Suppressor macrophage treated with lipopolysaccharide for 1 hour (primary cell): ENCODE measurements at places on chromosomes 11 and 22.

DNA sequence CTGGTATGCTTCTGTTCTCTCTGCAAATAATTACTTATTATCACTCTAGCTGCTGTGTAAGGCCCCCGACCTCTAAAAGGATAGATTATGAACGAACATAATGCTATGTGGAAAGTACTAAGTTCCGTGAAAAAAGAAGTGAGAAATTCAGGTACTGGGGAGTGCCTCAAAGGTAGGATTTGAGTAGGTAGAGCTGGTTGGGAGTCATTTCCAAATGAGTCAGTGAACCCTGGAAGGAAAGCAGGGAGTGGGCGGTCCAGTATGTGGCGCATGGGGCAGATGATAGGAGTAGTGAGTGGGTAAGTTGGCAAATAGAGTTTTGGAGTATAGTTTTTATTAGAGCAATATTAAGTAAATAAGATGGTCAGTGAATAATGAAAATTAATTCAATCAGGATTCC lies 2.4 kb downstream of the ZC3H12C start:
- peak; percentile 73 for DNase-seq

- peak; percentile 40 for DNase-seq
These were observed 179.2 kb upstream of the ZBED5 start for GRCh38 chr11:11036848-11037732.

- DNase-seq: no peak
These were observed 179.0 kb downstream of the GRM5 start for GRCh38 chr11:88886796-88887195.

DNA sequence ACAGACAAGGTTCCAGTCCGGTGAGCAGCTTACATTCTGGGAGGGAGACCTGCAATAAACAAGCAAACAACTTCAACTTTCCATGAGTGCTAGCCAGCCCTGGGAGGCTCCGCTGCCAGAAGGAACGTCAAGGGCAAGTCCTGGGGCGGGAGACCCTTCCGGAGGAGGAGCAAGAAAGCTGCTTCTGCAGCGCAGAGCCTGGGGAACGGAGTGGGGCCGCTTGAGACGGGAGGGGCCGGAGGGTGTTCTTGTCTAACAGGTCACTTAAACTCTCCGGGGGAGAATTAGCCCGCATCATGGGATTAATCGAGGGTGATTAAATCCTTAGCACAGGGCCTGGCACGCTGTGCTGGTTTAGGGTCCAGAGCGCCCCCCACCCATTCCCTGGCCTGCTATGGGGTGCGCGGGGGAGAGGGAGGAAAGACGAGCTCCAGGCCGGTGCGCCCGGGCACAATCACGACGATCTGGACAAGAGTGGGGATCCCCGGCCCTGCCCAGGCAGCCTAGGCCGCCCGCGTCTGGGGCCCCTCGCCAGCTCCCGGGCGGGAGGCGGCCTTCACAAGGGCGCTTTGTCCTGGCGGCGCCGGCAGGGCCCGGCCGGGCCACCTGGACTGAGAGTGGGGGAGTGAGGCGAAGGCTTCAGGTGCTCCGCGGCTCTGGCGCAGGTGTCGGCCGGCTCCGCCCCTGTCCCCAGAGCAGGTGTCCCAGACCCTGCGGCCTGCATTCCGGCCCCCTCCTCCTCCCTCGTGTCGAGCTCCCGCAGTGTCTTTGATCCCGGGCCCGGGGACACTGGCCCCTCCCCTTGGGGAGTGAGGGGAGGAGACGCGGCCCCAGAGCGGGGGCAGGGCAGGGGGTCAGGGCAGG lies 663 bp upstream of the LARGE2 start:
- DNase-seq: no peak

DNA sequence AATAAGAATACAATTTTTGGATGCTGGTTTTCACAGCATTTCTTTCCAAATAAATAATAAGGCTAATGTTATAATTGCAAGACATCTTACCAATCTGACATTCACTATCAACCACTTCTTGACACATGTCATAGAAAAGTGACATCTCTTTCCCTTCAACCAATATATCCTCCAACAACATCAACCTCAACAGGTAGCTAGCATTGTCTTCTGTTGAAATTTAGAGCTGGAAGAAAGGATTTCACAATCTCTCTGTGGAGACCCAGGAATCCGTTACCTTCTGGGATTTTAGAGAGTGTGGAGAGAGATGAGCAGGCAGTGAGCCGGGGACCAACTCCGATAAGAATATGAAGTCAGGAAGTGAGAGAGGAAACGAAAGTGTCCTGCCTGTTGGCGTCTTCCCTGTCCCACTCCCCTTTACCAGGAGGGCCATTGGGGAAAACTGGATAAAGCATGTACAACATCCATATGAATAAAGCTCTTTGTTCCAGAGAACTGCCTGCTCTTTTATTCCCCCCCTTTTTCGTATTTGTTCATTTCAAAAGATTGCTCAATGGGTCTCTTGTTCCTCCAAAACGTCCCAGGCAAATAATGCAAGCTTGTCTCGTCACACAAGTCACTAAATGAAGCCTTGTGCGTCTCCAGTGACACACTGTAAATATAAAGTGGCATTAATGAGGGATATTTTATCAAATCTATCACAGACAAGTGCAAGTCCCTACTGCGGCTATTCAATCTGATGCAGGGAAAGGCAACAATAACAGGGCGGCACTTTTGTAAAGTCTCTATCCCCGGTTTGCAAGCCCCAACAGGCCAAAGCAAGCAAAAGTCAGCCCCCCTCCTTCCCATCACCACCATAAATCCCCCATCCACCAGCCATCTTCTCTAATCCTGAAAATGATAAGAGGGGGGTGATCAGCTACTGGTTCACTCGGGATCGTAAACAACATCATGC lies 3.4 kb downstream of the CADM1 start:
- peak; percentile 47 for DNase-seq

DNA sequence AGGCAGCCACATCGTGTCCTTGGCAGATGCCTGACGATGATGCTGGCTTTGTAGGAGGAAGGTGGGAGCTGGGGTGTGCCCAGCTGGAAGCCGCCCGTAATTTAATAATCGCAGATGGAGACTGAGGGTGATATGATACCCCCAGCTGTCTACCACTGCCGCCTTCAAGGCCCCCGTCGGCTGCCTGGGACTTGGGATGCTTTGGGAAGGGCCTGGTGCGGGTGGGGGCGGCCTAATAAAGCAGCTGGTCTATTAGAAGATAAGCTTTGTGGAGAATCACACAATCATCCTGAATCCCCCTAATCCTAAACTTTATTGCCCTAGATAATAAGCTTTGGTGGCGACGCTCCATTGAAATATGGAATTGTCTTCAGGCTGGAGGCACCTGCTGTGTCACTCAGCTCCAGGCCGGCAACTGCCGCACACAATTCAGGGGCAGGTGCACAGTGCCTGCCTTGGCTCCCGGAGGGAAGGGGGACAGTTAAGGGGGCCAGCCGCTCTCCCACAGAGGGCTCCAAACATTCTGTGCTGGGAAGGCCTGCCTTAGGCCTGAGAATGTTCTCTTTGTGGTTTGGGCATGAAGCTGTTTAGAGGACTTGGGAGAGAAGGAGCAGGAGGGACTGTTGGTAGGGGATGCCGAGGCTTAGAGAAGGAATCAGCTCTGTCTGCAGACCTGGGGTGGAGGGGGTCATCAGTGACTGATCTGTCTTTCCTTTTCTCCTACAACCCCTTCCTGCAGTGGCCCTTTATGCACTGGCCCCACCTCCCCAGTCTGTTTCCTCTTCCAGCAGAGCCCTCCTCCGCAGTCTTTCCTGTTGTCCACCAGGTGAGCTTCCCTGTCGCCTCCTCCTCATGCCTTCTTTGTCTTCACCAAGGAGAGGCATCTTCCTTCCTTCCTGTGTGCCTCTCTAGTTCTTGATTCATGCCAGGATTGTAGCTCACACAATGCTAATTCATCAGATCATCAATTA lies 65.3 kb downstream of the ARL14EP start:
- no peak for DNase-seq

DNA sequence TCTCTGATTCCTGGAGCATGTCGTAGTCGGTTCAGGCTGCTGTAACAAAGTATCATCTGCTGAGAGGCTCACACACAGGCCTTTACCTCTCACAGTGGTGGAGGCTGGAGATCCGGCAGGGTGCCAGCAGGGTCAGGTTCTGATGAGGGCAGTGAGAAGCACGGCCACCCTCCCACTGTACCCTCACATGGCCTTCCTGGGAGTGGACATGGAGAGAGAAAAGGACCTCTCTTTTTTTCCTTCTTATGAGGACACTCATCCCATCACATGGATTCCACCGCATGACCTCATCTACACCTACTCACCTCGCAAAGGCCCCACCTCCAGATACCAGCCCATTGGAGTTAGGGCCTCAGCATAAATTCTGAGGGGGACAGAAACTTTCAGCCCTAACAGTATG lies 99.5 kb downstream of the BCR start:
- DNase-seq: peak; percentile 47

GRCh38 chr11:78244546-78245255 lies 56.0 kb downstream of the USP35 start:
- DNase-seq: peak; percentile 54

- DNase-seq: peak; percentile 97
These were observed 3.8 kb downstream of the SMTN start for GRCh38 chr22:31084811-31085492.

DNA sequence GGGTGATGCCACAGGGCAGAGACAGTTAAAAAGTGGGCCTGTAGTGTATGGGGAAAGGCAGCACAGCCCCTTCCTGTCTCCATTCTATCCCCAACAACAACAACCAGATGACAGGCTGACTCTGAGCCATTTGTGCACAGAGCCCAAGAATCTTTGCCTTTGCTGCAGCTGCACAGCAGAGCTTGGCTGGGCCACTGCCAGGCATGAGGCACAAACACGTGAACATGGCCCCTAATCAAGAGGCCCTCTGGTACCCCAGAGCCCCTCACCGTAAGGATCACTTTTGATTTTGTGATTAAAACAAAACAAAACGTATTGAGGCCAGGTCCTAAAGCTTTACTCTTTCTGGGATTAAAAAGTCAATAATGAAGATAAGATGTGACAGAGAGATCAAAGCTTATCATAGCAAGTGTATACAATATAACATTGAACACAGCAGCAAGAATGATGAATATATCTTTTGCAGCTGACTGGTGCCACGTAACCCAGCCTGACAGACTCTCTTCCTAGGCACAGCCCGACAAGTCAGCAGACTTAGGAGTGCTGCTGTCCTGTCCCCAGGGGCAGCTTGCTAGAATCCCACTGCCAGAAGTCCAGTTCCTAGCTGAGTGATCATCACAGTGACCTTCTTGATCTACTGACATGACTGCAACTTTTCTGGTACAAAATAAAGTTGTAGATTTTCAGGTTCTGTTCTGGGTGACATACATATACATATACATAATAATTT lies 117.8 kb downstream of the SERGEF start:
- no peak for DNase-seq
